Sigmoid colon (tissue), 7 donors: ENCODE measurements at places on chromosomes 5 and 9. TPM values are rescaled to one million over a fixed set of nuclear protein-coding genes. Genes with fewer than 3 reads are reported as not detected.

LOX gene
- total RNA-seq: 6.8 TPM

GRCh38 chr9:134195558-134195957 lies 31.2 kb upstream of the RNU6ATAC start:
- no peaks in the 10 kb centered on the region for H3K36me3 ChIP-seq
- H3K27me3 ChIP-seq: no peaks in the 10 kb centered on the region
- DNase-seq: peak; percentile 40
- H3K27ac ChIP-seq: no peak overlapping the region

DNA sequence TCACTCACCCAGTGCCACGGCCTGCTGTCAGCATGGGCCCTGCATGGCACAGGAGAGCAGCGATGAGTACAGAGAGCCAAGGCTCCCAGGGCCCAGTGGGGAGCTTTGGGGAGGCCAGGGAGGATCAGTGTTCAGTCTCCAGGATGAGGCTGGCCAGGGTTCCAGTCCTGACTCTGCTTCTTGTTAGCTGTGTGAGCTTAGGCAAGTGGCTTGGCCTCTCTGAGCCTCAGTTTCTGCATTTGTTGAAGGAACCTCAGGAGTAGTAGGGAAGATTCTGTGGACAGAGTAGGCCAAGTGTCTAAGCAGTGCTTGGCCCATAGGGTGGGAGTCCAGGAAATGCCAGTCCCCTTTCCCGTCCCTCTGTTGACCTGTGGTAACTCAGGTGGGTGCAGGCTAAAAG lies 39.5 kb downstream of the ERGIC1 start:
- peak overlapping the region; percentile 97 for H3K27ac ChIP-seq
- H3K27me3 ChIP-seq: no peaks in the 10 kb centered on the region
- H3K4me3 ChIP-seq: no peak overlapping the region
- H3K4me1 ChIP-seq: peaks cover 65% of the 10 kb centered on the region

DNA sequence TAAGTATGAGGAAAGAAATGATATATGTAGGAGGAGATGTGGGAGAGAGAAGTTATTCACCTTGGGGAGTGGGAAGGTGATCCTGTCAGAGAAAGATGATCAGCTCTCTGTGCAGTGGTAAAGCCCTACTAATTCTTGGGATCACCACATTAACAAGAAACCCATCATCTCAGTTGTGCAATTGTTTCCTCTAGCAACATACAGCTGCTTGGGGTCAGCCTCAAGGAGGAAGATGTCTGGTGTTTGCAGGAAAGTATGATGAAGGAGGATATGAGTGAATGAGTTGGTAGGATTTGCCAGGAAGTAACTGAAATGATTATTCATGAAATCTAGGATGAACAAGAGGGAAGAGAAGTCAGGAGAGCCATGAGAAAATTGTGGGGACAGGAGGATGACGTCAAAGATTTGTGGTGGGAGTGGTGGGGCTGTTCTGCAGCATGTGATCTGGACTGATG lies 50.1 kb downstream of the TNFSF8 start:
- no peak overlapping the region for H3K4me3 ChIP-seq
- H3K27ac ChIP-seq: no peak overlapping the region
- H3K4me1 ChIP-seq: no peaks in the 10 kb centered on the region

STPG3 gene
- not detected for total RNA-seq

RASGEF1C gene
- total RNA-seq: 1.1 TPM

DNA sequence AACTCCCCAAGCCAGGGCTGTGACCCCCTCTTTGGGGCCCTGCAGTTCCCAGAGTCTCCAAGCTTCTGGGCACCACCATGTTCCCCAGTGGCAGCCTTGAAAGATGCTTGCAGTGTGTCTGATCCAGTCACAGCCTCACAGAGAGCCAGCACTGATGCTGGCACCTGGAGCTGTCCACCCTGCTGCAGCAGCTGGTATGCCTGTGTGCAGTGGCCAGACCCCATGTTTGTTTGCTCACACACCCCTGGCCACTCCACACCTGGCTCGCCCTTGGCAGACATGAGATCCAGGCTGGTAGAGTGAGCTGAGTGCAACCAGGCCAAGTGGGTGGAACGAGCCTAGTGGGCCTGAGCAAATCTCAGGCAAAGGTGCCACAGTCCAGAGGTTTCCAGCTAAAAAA lies 106.0 kb downstream of the C9orf50 start:
- peak; percentile 36 for DNase-seq
- H3K27me3 ChIP-seq: no peaks in the 10 kb centered on the region
- no peak overlapping the region for H3K27ac ChIP-seq
- H3K4me1 ChIP-seq: no peaks in the 10 kb centered on the region

GRCh38 chr9:78590068-78590467 lies 293.1 kb downstream of the PSAT1 start:
- no peaks in the 10 kb centered on the region for H3K36me3 ChIP-seq
- H3K4me1 ChIP-seq: no peaks in the 10 kb centered on the region
- no peak overlapping the region for H3K27ac ChIP-seq
- DNase-seq: no peak

EPB41L4A gene
- total RNA-seq: 5.0 TPM

DNA sequence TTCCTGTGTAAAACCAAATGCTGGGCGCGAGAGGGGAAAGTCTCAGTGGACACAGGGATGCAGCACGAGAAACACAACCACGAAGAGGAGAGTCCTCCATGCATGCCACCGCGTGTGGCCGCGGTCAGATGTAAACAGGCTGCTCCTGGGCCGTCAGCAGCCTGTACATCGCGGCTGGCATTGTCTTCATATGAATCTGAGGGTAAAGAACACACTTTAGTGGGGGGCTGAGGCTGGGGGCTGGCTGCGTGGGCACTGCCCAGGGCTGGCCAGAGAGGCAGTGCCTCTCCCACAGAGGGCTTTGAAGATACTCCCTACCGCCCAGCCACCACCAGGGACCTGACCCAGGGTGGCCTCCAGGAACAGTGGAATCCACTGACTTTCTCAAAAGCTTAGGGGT lies 106.2 kb downstream of the ENTREP1 start:
- no peaks in the 10 kb centered on the region for H3K36me3 ChIP-seq
- no peak for DNase-seq
- H3K4me1 ChIP-seq: no peaks in the 10 kb centered on the region
- H3K4me3 ChIP-seq: no peak overlapping the region

DNA sequence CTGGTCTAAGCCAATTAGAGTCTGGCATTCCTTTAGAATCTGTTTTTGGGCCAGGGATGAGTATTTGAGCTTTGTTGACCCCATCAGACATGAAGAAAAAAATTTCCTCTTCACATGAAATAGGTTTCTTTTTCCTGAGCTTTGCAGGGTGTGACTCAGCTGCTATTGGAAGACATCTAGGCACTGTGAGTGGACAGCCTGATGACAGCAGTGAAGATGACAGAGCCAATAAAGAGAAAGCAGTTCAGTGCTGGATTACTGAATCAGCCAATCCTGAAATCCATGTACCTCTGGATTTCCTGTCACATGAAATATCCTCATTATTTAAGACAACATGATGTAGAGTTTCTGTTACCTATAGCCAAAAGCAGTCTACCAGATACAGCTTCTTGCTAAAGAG lies 51.3 kb upstream of the GRIA1 start:
- H3K36me3 ChIP-seq: no peaks in the 10 kb centered on the region
- H3K27ac ChIP-seq: no peak overlapping the region
- H3K27me3 ChIP-seq: no peaks in the 10 kb centered on the region
- DNase-seq: no peak

DNA sequence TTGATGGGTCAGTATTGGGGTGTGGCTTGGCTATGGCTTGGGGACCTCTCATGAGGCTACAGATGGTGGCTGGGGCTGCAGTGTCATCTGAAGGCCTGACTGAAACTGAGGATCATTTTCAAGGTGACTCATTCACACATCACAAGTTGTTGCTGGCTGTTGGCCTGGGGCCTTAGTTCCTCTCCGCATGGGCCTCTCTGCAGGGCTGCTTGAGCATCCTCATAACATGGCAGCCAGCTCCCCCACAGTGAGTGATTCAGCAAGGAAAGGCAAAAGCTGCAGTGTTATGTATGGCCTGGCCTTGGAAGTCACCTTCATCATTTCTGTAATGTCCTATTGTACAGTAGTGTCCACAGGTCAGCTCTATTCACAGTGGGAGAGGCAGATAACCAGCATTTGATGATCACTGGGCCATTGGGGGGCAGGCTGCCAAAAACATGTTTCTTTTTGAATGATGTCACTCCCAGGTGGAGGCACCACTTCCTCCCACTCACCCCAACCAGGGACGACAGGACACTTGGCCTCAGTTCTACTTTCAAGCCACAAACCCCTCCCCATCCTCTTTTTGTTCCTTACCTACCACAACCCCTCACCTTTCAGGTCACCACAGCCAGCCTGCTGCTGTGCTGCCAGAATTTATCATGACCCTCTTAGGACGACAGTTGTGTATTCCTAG lies 14.4 kb downstream of the FGD3 start:
- no peaks in the 10 kb centered on the region for H3K27me3 ChIP-seq
- no peaks in the 10 kb centered on the region for H3K4me1 ChIP-seq
- H3K27ac ChIP-seq: no peak overlapping the region

DNA sequence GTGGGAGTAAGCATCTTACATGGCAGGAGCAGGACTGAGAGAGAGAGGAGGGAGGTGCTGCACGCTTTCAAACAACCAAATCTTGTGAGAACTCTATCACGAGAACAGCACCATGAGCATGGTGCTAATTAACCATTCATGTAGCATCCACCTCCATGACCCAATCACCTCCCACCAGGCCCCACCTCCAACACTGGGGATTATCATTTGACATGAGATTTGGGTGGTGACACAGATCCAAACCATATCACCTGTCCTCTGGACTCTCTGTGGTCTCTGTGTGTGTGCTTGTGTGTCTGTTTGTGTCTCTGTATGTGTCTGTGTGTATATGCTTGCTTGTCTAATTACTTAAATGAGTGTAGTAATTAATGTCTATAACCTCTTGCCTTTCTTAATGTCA lies 31.1 kb downstream of the SEC61B start:
- no peaks in the 10 kb centered on the region for H3K27me3 ChIP-seq
- no peaks in the 10 kb centered on the region for H3K4me1 ChIP-seq
- H3K4me3 ChIP-seq: no peak overlapping the region
- H3K36me3 ChIP-seq: no peaks in the 10 kb centered on the region

DNA sequence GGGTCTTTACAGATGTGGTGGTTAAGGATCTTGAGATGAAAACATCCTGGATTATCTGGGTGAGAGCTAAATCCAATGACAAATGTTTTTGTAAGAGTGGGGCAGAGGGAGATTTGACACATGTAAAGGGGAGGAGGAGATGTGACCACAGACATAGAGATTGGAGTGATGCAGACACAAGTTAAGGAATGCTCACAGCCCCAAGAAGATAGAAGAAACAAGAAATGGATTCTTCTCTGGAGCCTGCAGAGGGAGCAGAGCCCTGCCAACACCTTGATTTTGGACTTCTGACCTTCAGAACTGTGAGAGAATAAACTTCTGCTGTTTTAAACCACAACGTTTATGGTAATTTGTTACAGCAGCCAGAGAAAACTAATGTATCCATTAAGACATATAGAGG lies 21.7 kb downstream of the ITGA2 start:
- H3K4me3 ChIP-seq: no peak overlapping the region
- H3K36me3 ChIP-seq: no peaks in the 10 kb centered on the region
- H3K27ac ChIP-seq: no peak overlapping the region
- no peak for DNase-seq
- H3K27me3 ChIP-seq: no peaks in the 10 kb centered on the region

DNA sequence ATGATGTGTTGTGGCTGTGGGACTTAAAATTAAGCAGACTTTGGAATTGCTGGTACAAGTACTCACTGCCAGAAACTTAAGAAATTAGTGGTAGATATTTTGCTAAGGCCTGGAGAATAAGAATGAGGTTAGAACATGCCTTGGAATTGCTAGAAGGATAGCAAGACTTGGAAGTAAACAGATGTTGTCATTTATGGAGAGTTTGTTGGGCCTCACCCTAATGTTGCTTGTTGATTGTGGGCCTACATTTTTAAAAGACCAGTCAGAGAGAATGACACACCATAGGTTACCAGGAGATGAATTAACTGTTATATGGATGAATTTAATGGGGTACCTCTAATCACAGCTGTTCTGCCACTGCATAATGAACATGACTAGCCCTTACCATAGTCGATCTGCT lies 120.1 kb upstream of the GAS1 start:
- DNase-seq: no peak
- H3K4me3 ChIP-seq: no peak overlapping the region
- H3K36me3 ChIP-seq: no peaks in the 10 kb centered on the region
- peaks cover 48% of the 10 kb centered on the region for H3K4me1 ChIP-seq

PIK3R1 gene
- total RNA-seq: 177 TPM

GRCh38 chr5:15474143-15474719 lies 25.7 kb upstream of the FBXL7 start:
- no peak overlapping the region for H3K27ac ChIP-seq
- DNase-seq: no peak
- H3K27me3 ChIP-seq: no peaks in the 10 kb centered on the region
- H3K36me3 ChIP-seq: no peaks in the 10 kb centered on the region
- no peak overlapping the region for H3K4me3 ChIP-seq
- no peaks in the 10 kb centered on the region for H3K4me1 ChIP-seq

ZFP2 gene
- 3.9 TPM for total RNA-seq

GRCh38 chr5:57703721-57704120 lies 221.1 kb upstream of the ACTBL2 start:
- H3K27me3 ChIP-seq: no peaks in the 10 kb centered on the region
- no peak overlapping the region for H3K4me3 ChIP-seq
- H3K27ac ChIP-seq: no peak overlapping the region
- peaks cover 5% of the 10 kb centered on the region for H3K4me1 ChIP-seq
- no peak for DNase-seq
- no peaks in the 10 kb centered on the region for H3K36me3 ChIP-seq

GRCh38 chr5:34564710-34565235 lies 91.4 kb upstream of the RAI14 start:
- H3K4me3 ChIP-seq: no peak overlapping the region
- DNase-seq: no peak
- no peaks in the 10 kb centered on the region for H3K36me3 ChIP-seq
- no peaks in the 10 kb centered on the region for H3K27me3 ChIP-seq
- H3K4me1 ChIP-seq: peaks cover 8% of the 10 kb centered on the region

PCDHB12 gene
- total RNA-seq: 10.2 TPM

DNA sequence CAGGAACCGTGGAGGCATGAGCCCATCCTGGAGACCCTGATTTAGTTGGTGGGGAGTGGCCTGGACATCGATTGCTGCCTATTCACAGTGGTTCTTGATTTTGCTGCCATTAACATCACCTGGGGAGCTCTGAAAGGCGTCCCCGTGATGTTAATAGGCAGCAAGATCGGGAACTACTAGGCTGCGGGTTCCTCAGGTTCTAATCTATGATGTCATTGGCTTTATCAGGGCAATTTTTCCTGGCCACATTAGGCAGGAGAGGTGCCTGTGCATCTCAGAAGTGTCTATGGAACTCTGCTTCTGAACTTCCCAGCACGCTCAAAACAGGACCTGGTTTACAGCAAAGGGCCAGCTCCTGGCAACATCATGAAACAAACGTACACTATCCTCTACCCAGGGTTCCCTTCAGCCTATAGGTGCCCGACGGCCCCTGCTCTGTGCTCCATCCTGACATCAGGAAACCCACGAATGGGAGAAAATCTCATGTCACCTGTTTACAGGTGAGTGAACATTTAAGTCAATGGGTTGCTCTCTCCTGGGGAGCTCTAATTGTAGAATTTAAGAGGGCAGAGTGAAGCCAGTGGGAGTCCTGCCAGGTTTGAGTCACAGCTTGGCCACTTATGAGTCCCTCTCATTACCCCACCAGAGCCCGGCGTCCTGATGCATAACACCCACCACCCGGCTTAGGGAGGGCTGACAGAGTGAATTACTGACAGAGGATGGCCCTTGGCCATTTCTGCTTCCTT lies 49.4 kb downstream of the ROPN1L start:
- no peak overlapping the region for H3K27ac ChIP-seq
- no peaks in the 10 kb centered on the region for H3K36me3 ChIP-seq
- H3K4me3 ChIP-seq: no peak overlapping the region
